ENCODE measurements at places on chromosomes 3 and 15.

- peaks cover 3% of the 10 kb centered on the region for H3K27me3 ChIP-seq
- no peak overlapping the region for H3K27ac ChIP-seq
- H3K4me3 ChIP-seq = no peak overlapping the region
- peaks cover 4% of the 10 kb centered on the region for H3K4me1 ChIP-seq
Observed at GRCh38 chr15:55897560-55898336, 95.7 kb downstream of the NEDD4 start.

DNA sequence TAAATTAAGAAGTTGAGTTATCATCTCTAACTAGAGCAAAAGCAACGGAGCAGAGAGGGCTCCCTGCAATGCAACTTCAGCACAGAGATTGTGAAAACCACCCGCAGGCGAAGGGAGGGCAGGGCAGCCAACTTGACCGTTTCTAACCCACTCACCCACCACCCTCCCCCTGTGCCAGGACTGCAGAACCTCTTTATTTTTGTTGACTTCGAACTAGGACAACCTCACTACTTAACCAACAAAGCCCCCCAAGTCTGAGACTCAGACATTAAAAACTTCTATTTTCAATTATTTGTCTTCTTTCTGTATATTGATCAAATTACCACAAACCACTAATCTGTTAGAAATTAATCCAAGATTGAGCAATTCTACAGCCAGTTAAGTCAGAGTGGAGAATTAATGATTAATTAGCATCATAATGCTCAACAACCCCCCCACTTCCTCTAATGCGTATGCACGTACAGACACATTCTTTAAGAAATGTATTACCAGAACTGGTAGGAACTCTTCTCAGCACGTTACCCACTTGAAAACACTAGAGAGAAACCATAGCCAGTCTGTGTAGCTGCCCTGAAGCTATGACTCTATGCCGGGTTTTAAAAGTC is 2.0 kb downstream of the MGLL start:
- DNase-seq = no peak
- H3K36me3 ChIP-seq = no peaks in the 10 kb centered on the region
- H3K27ac ChIP-seq = no peak overlapping the region
- peaks cover 8% of the 10 kb centered on the region for H3K4me1 ChIP-seq
- H3K4me3 ChIP-seq = no peak overlapping the region

DNA sequence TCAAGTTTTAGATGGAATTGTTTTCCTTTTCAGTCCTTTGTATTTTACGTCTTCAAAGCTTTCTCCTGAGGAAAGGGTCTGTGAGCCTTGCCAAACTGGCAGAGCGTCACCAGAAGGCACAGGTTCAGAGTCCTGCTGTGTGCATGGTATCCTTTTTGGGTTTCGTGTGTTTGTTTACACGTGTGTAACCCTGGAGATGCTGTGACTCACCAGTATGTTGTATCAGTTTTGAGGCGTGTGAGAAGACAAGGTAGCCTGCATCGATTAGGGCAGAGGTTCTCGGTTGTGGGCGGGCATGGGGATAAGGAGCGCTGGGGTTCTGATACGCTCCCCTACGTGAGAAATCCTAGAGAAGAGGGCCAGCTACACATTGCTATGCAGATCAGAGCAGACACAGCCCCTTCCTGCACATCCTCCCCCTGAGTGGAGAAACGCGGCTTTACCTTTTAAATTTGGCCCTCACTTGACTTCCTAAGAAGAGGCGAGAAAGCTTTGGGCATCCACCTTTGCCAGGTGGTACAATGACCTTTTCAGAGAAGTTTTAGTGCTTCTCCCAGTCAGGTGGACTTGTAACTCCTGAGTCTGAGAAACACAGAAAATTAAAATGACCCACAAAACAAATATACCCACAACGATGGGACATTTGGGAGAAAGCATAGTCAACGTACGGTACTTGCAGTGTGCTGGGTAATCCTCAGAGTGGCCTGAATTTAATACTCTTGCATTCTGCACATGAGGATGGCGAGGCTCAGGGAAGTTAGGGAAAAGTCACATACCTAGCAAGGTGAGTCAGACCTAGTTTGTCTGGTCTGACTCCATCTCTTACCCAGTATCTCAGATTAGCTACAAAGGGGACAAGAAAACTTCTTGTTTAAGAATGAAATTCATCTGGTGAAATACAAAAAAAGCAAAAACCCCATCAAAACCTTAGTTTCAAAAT is 38.1 kb downstream of the TRAK1 start:
- no peak for DNase-seq
- no peak overlapping the region for H3K27ac ChIP-seq
- H3K4me1 ChIP-seq = no peaks in the 10 kb centered on the region
- no peaks in the 10 kb centered on the region for H3K27me3 ChIP-seq
- no peak overlapping the region for H3K4me3 ChIP-seq

DNA sequence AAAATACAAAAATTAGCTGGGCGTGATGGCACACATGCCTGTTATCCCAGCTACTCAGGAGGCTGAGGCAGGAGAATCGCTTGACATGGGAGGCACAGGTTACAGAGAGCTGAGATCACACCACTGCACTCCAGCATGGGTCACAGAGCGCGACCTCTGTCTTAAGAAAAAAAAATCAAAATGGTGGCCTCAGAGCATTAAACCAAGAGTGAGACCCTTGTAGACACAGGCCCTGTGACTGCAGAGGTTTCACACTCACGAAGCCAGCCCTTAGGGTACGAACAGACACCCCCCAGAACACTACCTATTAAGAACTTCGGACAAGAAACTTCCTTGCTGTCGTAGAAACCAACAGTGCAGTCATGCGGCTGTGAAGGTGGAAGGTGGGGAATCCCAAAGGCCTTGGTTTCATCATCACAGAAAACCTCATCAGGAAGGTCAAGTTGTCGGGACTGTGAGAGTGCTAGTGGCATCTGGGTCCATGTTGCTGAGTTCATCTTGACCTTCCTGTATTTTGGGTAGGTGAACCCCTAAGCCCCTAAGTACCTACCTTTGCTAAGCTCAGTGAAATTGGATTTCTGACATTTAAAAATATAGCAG is 4.8 kb upstream of the PDE8A start:
- H3K27me3 ChIP-seq = peaks cover 10% of the 10 kb centered on the region
- H3K4me3 ChIP-seq = no peak overlapping the region
- DNase-seq = no peak
- no peak overlapping the region for H3K27ac ChIP-seq
- H3K36me3 ChIP-seq = no peaks in the 10 kb centered on the region

- DNase-seq = no peak
- H3K27me3 ChIP-seq = no peaks in the 10 kb centered on the region
- peaks cover 59% of the 10 kb centered on the region for H3K4me1 ChIP-seq
- peak within 1 kb of the TSS; percentile 94 for H3K27ac ChIP-seq
- peak within 1 kb of the TSS; percentile 93 for H3K4me3 ChIP-seq
Observed at GRCh38 chr15:90234096-90234988, at the start of gene GDPGP1. Gene GDPGP1, plus strand, starts transcription at chr15:90234209. Its CDS starts 6,700 bp downstream, at chr15:90240909.

DNA sequence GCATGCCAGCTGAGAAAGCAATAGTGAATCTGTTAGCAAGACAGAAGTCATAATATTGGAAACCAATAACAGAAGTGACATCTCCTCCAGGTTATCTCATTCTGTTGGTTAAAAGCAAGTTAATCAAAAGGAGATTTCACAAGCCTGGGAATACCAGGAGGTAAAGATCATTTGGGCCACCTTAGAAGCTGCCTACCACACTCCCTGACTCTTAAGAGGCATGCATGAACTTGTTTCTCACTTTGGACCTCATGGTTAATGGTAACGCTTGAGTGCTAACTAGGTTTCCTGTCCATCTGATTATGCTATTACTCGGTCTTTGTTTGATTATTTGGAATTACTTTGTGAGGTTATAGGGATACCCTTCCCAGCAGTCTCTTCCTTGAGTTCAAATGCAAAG is 650.8 kb upstream of the SGO1 start:
- no peaks in the 10 kb centered on the region for H3K4me1 ChIP-seq
- DNase-seq = no peak
- no peak overlapping the region for H3K27ac ChIP-seq
- no peak overlapping the region for H3K4me3 ChIP-seq
- H3K36me3 ChIP-seq = no peaks in the 10 kb centered on the region

- H3K27me3 ChIP-seq = no peaks in the 10 kb centered on the region
- no peak for DNase-seq
- no peak overlapping the region for H3K4me3 ChIP-seq
Observed at GRCh38 chr15:97521381-97522285, 438.9 kb upstream of the ARRDC4 start.

GRCh38 chr3:170023165-170023564 is 14.6 kb upstream of the GPR160 start:
- peaks cover 19% of the 10 kb centered on the region for H3K4me1 ChIP-seq
- peaks cover 8% of the 10 kb centered on the region for H3K27me3 ChIP-seq

GRCh38 chr3:39707314-39707909 is 102.0 kb upstream of the MYRIP start:
- H3K4me1 ChIP-seq = no peaks in the 10 kb centered on the region
- H3K27ac ChIP-seq = no peak overlapping the region
- no peak for DNase-seq
- H3K4me3 ChIP-seq = no peak overlapping the region
- peaks cover 9% of the 10 kb centered on the region for H3K27me3 ChIP-seq
